ENCODE measurements at places on chromosomes 12 and 14. TPM values are rescaled to one million over a fixed set of nuclear protein-coding genes. Genes with fewer than 3 reads are reported as not detected.

- DNase-seq = no peak
Measured at GRCh38 chr12:78406828-78407227, 457.7 kb upstream of the SYT1 start.

DNA sequence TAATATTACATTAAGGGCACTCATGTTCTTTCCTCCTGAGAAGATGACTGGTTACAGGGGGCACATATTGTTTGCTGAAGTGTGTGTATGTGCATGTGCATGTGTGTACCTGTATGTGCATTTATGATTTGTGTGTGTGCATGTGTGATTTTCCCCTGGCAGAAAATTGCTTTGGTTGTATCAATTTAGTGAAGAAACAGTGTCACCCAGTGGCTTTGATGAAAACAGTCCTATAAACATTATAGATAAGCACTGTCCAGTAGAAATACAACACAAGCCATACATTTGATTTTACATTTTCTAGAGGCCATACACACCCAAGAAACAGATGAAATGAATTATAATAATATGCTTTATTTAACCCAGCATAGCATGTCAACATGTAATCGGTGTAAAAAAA is 8.6 kb downstream of the PDE3A start:
- DNase-seq = peak; percentile 28

DNA sequence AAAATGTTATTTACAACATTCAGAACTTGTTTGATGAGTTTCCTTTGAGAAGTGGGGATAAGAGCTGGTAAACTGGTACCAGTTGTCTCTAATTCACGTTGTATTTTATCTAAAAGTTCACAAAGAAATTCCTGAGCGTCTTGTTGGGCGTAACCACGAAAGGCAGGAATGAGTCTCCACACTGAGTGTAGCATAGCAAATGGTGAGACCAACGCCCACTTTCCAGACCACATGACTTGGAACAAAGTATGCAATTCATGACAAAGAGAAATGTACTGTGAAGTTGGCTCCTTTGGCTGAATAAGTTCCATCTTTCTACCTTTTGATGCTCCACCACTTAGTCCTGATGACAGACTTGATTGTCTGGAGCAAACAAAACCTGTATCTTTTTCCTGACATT is 18.4 kb downstream of the USP44 start:
- DNase-seq = no peak

DNA sequence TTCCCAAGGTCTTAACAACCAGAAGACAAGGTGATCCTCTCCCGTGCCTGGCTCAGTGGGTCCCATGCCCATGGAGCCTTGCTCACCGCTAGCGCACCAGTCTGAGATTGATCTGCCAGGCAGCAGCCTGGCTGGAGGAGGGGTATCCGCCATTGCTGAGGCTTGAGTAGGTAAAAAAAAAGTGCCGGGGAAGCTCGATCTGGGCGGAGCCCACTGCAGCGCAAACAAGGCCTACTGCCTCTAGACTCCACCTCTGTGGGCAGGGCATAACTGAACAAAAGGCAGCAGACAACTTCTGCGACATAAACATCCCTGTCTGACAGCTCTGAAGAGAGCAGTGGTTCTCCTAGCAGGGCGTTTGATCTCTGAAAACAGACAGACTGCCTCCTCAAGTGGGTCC is 104.0 kb downstream of the C14orf39 start:
- DNase-seq = no peak

- peak; percentile 77 for DNase-seq
Measured at GRCh38 chr12:29889737-29890136, 106.0 kb upstream of the TMTC1 start.

Gene TAS2R43
- not detected for total RNA-seq

Gene PXN
- total RNA-seq = 256 TPM

Gene RPL36AL
- 257 TPM for total RNA-seq

Gene EFCAB11
- 11.1 TPM for total RNA-seq
